Thymus (tissue), 14 donors: ENCODE measurements at places on chromosomes 4 and X. TPM values are rescaled to one million over a fixed set of nuclear protein-coding genes. Genes with fewer than 3 reads are reported as not detected.

CCDC158 gene
- 0.02 TPM for polyA plus RNA-seq

DNA sequence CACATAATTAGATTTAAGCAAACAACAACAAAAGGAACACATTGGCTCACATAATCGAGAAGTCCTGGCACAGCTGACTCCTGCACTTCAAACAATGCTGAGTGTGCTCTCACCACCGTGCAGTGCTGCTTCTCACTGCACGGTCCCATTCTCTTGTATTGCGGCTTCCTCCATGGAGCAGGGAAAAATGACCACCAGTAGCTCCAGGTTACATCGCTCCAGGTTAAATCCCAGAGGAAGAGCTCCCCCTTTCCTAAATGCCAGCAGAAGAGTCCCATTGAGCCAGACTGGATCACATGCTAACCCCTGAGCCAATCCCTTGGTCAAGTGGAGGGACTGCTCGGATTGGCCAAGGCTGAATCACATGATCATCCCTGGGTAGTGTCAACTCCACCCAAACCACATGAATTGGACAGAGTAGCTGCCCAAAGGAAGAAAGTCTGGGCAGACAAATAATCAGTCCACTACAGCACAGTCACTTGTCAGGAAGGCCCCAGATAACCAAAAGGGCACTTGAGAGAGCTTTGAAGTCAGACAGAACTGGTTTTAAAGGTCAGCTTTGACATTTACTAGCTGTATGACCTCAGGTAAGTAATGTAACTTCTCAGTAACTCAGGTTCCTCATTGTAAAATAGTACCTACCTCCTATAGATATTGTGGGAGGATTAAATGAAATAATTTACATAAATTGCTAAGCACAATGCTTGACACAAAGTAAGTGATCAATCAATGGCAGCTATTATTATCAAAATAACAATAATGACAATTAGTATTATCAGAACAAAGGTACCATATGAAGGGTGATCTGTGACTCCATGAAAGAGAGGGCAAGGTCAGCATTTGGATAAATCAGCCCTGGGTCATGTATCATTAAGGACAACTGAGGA lies 14.3 kb downstream of the TEC start:
- no peak for DNase-seq

- DNase-seq: peak; percentile 11
Measured at GRCh38 chrX:13688384-13688957, 457 bp upstream of the RAB9A start.

- no peak for DNase-seq
Measured at GRCh38 chr4:73540826-73541225, 59.3 kb downstream of the AFM start.

DNA sequence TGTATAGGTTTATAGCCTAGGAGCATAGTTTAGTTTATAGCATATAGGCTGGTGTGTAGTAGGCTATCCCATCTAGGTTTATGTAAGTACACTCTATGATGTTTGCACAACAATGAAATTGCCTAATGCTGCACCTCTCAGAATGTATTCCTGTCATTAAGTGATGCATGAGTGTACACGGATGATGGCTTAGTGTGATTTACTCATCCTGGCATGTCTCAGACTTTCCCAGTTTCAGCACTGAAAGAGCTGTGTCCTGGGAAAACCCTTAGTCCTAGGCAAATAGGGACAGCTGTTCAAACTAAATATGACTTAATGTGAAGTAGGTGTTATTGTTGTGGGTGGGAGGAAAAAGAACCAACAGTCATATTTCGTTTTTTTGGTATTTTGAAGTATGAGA lies 264.9 kb upstream of the MAGEB18 start:
- DNase-seq: no peak

DNA sequence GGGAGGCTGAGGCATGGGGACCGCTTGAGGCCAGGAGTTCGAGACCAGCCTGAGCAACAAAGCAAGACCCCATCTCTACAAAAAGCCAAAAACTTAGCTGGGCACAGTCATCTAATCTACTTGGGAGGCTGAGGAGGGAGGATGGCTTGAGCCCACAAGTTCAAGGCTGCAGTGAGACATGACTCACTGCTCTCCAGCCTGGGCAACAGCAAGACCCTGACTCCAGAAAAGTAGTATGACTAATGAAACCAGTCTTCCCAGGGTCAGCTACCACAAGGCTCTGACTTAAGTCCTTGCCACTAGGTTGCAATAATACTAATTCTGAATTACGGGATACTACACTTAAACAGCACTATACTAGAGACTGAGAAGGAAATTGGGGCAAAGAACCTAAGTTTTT lies 33.1 kb downstream of the ERVMER34-1 start:
- DNase-seq: no peak

GRCh38 chr4:148442832-148443511 lies 758 bp upstream of the NR3C2 start:
- no peak for DNase-seq
